ENCODE measurements at places on chromosomes 1 and 21.
A peak's percentile ranks its signal among the peaks of the same experiment; 100 is the strongest.

- DNase-seq: no peak
Observed at GRCh38 chr1:178408871-178409270, 87.9 kb downstream of the CLEC20A start.

DNA sequence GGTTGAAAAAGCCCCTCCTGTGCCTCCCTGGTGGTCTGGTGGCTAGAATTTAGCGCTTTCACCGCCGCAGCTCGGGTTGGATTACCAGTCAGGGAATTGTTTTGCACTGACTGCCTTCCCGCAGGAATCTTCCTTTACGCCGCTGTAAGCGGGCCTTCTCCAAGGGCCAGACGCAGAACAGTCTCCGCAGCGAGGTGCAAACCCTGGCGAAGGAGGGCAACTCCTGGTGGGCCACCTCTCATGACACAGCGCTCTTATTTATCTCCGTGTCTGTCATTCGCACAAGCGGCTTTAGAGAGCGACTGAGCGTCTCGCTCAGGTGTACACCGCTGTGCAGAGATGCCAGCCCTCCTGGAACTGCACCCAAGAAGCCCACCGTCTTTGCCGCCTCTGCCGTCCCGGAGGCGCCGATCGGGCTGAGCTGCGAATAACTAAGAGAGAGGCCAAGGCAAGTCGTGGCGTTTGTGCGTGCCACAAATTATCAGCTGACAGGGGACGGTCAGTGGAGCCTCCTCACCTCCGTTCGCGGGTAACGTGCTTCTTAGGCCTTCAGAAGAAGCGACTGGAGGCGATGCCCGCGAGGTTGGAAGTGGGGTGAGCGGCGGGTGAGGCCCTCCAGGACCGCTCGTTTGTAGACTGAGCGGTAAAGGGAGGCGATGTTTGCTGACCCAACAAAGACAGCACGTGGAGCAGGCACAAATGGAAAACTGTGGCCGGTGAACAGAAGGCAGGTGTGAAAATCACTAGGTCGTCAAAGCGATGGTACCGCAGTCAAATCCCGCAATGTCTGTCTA lies 93.5 kb downstream of the PRKAB2 start:
- no peak for DNase-seq

- no peak for DNase-seq
Observed at GRCh38 chr1:198778049-198778448, 139.2 kb downstream of the PTPRC start.

DNA sequence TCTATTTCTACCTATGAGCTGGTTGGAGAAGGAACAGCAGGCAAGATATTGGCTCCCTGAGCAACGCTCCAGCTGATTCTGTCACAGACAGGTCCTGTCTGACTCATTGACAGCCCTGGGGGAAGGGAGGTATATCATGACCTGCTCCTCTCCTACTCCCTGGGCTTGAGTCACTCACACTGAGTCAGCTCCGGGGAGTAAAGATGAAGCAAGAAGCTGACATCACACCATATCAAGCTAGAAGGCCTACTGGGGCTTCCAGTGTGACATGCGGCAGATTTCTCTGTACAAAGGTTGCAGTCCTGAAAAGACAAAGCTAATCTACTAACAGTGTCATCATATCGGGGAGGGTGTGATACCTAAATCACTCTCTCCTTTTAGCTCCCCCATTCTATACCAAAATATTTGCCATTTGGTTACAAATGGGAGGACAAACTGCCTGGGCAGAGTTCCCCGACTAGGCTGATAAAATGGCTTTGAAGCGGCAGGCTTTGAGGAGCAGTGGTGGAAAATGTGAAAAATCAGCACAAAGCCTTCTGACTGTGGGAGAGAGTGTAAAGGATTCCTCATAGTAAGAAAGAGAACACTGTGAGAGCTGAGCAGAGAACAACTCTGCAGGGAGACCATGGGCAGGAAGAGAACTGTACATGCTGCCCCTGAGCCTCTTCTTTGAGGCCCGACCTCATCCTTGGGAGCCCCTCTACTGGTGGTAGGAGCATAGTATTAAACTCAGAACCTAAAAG lies 15.5 kb downstream of the PI4KB start:
- DNase-seq: peak; percentile 95

GRCh38 chr1:152388889-152389288 lies 25.2 kb downstream of the CRNN start:
- no peak for DNase-seq

- DNase-seq: no peak
Observed at GRCh38 chr1:168146626-168147025, 9.9 kb upstream of the GPR161 start.

DNA sequence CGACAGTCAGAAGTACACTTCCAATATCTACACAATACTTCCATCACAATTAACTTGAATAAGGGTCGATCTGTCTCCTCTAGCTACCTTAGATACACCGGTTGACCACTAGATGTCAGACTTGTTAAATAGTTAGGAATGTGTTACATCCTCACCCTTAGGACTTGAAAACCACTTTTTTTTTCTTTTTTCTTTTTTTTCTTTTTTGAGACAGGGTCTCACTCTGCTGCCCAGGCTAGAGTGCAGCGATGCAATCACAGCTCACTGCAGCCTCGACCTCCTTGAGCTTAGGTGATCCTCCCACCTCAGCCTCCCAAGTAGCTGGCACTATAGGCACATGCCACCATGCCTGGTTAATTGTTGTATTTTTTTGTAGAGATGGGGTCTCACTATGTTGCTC lies 120.4 kb upstream of the GREM2 start:
- DNase-seq: peak; percentile 46

DNA sequence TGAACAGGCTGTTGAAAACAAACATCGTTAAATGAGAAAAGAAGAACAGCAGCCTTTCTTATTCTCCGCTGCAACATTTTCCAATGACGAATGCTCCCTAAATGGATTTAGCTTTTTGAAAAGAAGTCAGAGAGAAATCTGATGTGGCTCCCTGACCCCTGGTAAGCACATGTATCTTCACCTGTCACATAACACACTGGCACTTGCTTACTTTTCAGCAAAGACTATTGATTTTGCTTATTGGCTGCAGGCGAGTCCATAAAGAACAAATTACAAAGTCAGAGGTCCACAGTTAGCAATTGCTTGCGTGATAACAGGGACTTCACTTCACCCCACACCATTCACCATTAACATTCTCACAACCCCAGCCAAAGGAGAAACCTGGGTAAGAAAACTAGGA lies 362.8 kb downstream of the GPATCH2 start:
- no peak for DNase-seq

DNA sequence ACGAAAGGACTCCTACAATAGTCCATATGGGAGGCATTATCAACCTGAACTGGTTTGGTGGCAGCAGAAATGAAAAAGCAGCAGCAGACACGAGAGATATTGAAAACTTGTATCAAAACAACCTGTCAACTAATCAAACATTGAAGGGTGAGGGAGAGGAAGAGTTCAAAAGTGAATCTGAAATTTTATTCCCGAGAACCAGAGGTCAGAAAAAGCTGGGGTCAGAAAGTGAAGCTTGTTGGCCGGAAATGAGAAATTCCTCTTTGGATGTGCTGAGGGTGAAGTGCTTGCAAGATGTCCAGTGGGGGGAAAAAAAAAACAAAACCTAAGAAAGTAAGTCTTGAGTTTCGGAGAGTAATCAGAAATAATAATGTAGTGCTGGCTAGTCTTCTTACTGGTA lies 1.9 kb upstream of the C4BPA start:
- no peak for DNase-seq
